ENCODE measurements at places on chromosomes 13 and 19.
A peak's percentile ranks its signal among the peaks of the same experiment; 100 is the strongest.

GRCh38 chr13:99471221-99472121, 29.8 kb upstream of the TM9SF2 start:
- no peak overlapping the region for H3K27ac ChIP-seq
- peak; percentile 62 for DNase-seq
- H3K27me3 ChIP-seq = no peaks in the 10 kb centered on the region
- peaks cover 33% of the 10 kb centered on the region for H3K4me1 ChIP-seq
- no peak overlapping the region for H3K4me3 ChIP-seq

DNA sequence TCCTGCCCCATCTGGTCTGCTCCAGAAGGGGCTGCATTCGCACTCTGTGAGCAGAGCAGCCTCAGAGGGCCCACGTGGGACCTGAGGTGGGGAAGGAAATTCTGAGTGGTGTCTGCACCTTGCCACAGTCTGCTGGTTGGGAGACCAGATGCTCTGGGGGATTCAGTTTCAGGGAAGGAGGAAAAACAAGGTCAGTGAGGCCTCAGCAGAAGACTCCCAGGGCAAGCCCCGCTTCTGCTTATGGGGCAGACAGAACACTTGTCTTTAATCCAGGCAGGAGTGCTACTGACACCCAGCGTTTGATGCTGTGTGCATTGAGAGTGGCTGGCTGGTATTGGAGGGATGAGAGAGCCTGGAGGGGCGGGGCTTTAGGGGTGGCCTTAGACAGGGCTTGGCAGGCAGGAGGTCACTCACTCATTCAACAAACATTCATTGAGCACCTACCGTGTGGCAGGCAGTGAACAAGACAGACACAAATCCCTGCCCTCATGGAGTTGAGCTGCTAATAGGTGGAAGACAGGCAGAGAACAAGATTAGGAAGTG, 4.9 kb upstream of the CLEC17A start:
- no peak overlapping the region for H3K4me3 ChIP-seq
- H3K36me3 ChIP-seq = no peaks in the 10 kb centered on the region
- no peak overlapping the region for H3K27ac ChIP-seq
- H3K27me3 ChIP-seq = no peaks in the 10 kb centered on the region
- no peak for DNase-seq
- peaks cover 5% of the 10 kb centered on the region for H3K4me1 ChIP-seq

DNA sequence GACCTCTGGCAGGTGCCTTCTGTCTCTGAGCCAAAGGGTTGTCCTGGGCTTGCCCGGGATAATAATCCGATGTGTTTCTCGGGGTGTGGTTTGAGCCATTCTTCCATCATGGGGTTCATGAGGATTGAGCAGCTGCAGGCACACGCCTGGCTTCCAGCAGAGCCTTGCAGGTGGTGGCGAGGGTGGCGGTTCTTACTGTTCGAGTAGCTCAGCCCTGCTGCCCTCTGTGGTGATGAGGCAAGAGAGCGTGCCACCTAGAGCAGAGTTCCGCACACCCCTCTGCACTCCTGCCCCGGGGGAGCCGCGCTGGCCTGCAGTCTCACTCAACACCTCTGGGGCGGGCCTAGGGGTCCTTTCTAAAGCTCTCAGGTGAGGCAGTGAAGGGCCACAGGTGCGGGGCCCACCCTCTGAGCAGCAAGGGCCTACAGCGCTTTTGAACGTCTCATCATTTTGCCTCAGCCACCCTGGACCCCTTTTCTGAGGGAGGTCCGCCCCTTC, 3.8 kb downstream of the SCN1B start:
- H3K4me3 ChIP-seq = no peak overlapping the region
- peaks cover 12% of the 10 kb centered on the region for H3K4me1 ChIP-seq
- no peaks in the 10 kb centered on the region for H3K36me3 ChIP-seq

GRCh38 chr13:113454936-113455335, 1.6 kb upstream of the ADPRHL1 start:
- H3K27me3 ChIP-seq = no peaks in the 10 kb centered on the region
- DNase-seq = no peak
- H3K4me1 ChIP-seq = peaks cover 6% of the 10 kb centered on the region
- peaks cover 9% of the 10 kb centered on the region for H3K36me3 ChIP-seq

DNA sequence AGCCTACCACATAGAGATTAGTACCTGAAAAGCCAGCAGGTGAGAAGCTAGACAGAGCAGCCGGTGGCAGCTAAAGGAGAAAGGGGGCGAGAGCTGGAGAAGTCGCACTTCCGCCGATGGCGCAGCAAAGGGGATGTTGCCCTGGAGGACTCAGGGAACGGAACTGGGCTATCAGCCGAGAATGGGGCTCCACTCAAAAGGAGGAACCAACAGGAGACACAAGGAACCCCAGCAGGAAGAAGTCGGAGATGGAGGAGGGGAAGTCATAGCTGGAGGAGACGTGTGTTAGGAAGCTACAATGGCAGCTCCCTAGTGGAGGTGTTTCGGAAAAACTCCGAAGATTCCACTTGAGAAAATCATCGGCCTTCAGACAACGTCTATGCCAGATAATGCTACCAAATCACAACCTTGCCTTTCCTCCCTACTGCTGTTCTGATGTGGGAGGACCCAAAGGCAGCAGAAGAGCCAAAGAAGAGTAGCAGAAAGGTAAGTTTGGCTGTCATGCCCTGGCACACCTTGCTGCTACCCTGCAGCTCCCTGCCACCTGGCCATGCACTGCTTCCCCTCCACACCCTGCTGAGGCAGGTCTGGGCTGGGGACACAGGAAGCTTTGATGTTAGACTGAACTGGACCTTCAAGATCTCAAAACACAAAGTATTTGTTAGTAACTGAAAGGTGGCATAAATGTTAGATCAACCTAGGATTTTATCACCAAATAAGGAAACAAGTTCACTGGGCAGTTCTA, 127.9 kb downstream of the DLEU7 start:
- H3K4me3 ChIP-seq = no peak overlapping the region
- H3K36me3 ChIP-seq = no peaks in the 10 kb centered on the region
- H3K27me3 ChIP-seq = no peaks in the 10 kb centered on the region
- H3K4me1 ChIP-seq = no peaks in the 10 kb centered on the region

- H3K27me3 ChIP-seq = no peaks in the 10 kb centered on the region
- DNase-seq = no peak
- H3K27ac ChIP-seq = no peak overlapping the region
- H3K36me3 ChIP-seq = no peaks in the 10 kb centered on the region
These were observed 4.5 kb upstream of the RAB3A start for GRCh38 chr19:18208098-18208951.

DNA sequence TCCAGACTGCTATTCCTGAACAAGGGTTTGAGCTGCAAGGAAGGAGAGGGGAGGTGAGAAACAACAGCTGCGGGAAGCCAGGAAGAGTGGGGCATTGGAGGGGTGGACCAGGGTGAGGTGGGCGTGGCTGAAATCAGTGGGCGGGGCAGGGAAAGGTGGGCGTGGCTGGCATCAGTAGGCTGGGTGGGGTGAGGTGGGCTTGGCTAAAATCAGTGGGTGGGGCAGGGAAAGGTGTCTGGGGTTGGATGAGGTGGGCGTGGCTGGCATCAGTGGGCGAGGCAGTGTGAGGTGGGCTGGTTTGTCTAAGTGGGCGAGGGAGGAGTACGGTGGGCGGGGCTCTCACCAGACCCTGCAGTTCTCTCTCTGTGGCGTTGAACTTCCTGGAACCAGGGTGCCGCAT, 87.6 kb downstream of the MUC16 start:
- no peak overlapping the region for H3K27ac ChIP-seq
- no peak overlapping the region for H3K4me3 ChIP-seq
- no peak for DNase-seq
- no peaks in the 10 kb centered on the region for H3K27me3 ChIP-seq
- H3K36me3 ChIP-seq = peaks cover 3% of the 10 kb centered on the region
- no peaks in the 10 kb centered on the region for H3K4me1 ChIP-seq

DNA sequence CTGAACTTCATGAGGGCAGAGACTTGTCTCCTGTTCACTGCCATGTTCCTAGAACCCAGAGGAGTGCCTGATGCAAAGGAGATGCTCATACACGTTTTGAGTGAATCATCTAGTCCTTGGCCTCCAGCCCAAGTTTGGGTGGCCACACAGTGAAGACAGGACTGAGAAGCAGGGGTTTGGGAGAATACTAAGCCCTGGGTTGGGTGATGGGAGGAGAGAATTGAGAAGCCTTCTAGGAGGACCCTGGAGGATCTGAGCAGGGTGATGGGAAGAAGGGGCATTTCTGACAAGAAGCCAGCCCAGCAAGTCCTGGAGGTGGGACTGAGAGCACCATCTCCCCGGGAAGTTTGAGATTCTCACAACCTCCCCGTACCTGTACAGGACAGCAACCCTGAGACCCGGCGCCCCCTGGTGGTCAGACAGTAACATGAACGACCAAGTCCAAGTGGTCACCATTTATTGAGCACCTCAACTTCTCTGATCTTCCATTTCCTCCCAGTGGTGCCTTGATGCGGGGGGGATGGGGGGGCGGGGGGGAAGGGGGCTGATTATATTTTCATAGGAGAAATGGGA, 11.0 kb downstream of the CTU1 start:
- no peak overlapping the region for H3K4me3 ChIP-seq
- H3K27ac ChIP-seq = no peak overlapping the region
- no peaks in the 10 kb centered on the region for H3K27me3 ChIP-seq
- peak; percentile 69 for DNase-seq
